Right renal cortex interstitium (tissue), 3 donors: ENCODE measurements at places on chromosomes 4 and X.

DNA sequence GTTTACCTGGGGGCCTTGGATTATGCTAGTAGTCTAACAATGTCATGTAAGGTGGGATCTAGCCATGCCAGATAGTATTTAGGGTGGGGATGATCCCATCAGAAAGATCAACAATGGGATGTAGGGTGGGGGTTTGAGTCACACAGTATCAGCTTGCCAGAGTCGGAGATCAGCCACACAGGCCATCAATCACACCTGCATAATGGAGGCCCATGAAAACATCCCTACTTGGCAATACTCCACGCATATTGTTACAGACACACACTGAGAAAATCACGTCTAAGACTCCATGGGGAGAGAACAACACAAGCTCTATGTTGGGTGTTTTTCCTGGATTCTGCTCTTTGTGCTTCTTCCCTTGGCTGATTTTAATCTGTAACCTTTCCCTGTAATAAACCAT lies 49.5 kb upstream of the SLC25A4 start:
- DNase-seq, result no peak

DNA sequence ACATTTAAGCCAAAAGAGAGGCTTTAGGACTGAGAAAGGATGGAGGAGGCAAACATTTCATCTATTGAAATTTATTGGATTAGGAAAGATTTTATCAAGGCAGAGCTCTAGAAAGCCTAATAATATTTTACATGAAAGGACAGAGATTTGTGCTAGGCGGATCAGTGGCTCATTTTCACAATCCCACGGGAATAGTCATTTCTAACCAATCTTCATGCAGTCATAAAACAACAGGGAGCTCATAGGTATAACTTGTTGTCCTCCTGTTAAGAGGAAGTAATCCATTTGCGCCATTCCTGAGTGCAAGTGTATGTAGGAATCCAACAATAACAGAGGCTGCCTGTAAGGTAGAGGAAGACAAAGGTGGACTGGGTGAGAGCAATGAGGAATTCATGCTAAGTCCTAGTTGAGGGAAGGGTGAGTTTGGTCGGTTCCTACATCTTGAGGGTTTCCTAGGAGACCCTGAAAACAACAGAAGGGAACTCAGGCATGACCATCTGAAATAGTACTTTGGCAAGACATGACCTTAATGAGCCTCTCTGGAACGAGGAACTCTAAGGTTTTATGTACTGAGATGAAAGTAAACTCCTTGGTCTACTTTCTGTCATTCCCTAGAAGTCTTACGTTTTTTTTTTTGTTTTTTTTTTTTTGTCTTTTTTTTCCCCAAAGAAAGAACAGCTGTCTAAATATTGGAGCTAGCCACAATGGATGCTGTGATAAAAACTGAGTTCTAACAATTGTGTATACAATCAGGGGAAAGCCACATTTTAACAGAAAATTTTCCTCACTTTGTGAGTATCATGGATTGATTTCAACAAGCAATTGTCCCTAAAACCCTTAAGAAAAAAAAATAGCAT lies 89.7 kb downstream of the GEMIN8 start:
- DNase-seq, result no peak

GRCh38 chr4:22496165-22496813 lies 19.6 kb downstream of the ADGRA3 start:
- no peak for DNase-seq

DNA sequence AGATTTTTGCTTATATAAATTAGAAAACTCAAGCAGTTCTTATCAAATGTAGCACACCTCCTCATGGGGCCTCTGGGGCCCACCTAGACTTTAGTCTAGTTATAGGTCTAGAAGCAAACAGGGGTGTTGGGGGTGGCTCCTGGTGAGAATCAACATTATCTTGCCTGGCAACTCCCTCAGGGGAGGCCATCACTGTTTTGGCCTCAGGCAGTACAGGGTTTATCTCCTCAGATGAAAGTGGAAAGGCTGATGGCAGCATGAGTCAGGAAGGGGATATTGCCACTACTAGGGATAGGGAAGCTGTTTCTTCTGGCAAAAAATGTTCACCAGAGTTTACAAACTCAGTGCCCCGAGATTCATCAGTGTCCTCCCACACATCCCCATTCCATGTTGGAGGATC lies 232.4 kb upstream of the BMP3 start:
- no peak for DNase-seq

DNA sequence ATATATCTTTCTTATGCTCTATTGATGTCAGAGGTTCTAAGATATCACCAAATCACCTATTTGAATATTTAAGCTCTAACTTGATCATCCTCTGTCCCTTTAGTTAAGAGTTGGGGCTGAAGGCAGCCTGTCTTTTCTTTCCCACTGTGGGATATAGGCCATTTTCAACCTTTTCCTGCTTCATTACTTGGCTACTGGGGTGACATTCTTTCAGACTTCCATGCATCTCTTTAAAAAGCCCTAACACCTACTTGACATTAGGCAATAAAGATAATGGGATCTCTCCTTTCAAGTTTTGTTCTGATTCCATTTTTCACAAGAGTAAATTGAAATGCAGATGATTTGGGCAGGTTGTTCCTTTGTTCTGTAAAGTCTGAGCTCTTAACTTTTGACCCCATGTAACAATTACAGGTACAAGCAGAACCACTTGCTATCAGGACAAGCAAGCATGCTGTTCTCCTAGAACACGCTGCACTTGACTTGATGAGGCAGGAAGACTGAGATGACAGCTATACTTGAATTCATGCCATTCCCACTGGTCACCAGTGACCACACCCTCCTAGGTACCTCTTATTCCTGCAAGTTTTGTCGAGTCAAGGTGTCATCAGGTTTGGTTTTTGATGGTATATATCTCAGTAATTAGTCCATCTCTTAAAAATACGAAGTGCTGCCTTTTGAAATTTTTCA lies 18.2 kb downstream of the HOPX start:
- DNase-seq, result no peak

GRCh38 chr4:183142571-183143550 lies 43.8 kb downstream of the WWC2 start:
- DNase-seq, result no peak

- no peak for DNase-seq
These were observed 35.9 kb downstream of the SUPT20HL1 start for GRCh38 chrX:24396236-24396930.

GRCh38 chr4:38980903-38981676 lies 51.1 kb downstream of the TMEM156 start:
- no peak for DNase-seq

DNA sequence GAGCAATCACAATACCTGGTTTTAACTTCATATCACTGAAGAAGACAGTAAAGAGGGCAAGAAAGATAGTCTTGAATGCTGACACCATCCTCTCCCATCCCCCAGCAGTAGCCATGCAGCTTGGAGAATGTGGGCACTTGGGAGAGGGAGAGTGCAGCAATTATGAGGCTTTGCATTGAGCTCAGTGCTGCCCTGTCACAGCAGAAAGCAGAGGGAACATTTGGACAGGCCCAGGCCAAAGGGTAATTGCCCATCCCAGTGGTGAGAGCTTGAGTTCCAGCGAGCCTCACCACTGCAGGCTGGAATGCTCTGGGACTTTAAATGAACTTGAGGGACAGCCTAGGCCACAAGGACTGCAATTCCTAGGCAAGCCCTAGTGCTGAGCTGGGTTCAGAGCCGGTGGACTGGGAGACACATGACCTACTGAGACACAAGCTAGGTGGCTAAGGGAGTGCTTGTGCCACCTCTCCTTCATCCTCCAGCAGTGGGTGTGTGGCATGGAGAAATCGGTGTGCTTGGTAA lies 36.3 kb downstream of the CORIN start:
- DNase-seq, result no peak

DNA sequence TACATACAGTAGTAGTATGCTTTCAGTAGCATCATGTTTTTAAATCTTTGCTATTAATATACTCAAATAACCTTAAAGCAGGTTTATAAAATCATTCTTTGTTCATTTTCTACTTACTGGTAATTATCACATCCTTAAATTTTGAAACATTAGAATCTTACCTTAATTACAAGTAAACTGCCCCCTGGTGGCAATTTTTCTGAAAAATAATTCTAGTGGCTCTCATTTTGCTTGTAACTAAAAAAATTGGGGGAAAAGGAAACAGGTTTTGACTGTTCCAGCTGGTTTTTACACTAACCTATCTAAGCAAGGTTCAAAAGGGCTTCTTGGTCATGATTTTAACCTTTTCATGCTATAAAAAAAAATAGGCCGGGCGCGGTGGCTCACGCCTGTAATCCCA lies 18.5 kb upstream of the DCAF4L1 start:
- no peak for DNase-seq

DNA sequence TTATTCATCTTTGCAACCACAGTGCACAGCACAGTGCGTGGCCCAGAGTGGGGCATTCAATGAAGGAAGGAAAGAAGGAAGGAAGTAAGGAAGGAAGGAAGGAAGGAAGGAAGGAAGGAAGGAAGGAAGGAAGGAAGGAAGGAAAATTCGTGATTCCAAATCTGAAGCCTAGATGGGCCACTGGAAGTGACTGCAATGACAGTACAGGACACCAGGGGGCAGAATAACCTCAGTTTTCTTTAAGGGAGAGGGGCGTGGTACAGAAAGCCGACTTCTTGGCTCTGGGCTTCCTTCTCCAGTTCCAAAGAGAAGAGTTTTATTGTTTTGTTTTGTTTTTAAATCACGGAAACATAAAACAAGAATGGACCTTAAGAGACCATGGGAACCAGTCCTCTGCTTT lies 47.8 kb downstream of the APLN start:
- peak; percentile 20 for DNase-seq
